Activated CD8-positive, alpha-beta T cell treated with anti-CD3 and anti-CD28 coated beads, Interleukin-2, amount 10 ng/mL, durations not matched to agents 7 days and 5 days (primary cell): ENCODE measurements at places on chromosomes 3 and 15.
A peak's percentile ranks its signal among the peaks of the same experiment; 100 is the strongest.

GRCh38 chr15:50265620-50266019, at the start of gene HDC:
Gene HDC (minus strand): TSS chr15:50265726. CDS start chr15:50265623, 103 bp downstream.
- no peak for DNase-seq

GRCh38 chr3:127211118-127212060, 18.5 kb downstream of the PRR23E start:
- no peak for DNase-seq

GRCh38 chr15:81286621-81287121, 37.3 kb downstream of the STARD5 start:
- DNase-seq, result no peak

GRCh38 chr3:64916192-64916798, 228.5 kb upstream of the ADAMTS9 start:
- no peak for DNase-seq

DNA sequence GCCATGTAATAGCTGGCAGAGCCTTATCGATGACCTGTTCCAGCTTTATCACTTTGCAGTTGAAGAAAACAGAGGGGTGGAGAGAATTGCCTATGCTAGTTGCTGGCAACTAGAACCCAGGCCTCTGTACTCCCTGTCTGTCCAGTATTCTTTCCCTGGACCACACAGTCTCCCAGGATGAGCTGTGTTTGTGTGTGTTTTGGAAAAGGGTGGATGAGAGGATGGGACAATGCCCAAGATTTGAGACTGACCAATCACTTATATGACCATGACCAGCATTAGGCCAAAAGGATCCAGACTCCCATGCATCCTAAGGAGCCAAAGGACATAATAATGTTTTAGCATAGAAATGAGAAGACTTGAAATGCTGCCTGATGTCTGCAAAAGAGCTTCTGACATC, 102.6 kb downstream of the CD200R1L start:
- no peak for DNase-seq

DNA sequence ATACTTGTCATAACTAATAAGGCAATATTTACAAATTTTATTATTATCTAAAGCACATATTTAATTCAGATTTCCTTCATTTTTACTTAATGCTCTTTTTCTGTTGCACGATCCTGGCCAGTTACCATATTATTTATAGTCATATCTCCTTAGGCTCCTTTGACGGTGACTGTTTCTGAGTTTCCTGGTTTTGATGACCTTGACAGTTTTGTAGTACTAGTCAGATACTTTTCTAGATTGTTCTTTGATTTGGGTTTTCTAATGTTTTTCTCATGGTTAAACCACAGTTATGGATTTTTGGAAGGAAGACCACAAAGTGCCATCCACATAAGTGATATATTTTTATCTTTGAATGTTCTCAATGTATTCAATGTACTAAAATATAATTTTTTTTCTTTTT, 171.0 kb upstream of the NANOGP8 start:
- no peak for DNase-seq

- DNase-seq, result no peak
These were observed 282.7 kb upstream of the C2CD4B start for GRCh38 chr15:62447742-62448141.

DNA sequence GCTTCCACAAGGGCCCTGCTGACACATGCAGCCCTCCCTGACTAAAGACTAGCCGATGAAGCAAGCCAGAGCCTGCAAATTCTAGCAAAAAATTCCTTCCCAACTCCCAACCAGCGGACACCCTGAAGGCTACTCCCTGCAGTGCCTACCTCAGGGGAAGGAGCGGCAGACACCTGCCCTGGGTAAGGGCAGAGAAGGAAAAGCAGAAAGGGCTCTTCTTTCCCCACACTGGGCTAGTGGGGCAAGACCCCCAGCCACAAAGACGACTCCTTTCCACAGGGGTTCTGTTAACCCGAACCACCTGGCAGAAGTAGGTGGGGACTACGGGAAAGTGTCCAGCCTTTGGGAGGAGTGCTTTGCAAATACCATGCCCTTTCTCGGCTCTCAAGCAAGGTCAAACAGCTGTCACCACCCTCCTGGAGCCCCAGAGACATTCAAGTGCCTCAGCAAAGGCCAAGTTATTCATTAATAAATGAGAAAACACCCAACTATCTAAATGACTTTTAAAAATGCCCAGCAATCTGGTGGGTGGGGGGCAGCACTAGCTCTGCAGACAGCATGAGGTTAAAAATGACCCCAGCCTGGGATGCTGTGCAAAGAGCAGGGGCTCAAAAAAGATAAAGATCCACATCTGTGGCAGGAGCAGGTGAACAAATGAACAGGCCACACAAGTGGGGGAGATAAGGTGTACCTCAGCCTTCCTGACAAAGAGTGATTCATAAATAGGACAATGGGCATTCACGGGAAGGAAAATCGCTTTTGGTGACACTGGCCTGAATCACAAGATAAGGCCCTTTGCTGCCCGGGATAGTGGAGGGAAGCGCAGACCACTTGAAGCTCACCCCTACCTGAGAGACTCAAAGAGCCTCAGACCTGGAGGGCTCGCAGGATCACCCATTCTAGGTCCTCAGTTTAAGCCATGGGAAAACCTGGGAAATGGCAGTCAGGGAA, 33.0 kb downstream of the CCDC12 start:
- no peak for DNase-seq

- no peak for DNase-seq
These were observed 123.8 kb downstream of the PPM1L start for GRCh38 chr3:160879859-160880258.

DNA sequence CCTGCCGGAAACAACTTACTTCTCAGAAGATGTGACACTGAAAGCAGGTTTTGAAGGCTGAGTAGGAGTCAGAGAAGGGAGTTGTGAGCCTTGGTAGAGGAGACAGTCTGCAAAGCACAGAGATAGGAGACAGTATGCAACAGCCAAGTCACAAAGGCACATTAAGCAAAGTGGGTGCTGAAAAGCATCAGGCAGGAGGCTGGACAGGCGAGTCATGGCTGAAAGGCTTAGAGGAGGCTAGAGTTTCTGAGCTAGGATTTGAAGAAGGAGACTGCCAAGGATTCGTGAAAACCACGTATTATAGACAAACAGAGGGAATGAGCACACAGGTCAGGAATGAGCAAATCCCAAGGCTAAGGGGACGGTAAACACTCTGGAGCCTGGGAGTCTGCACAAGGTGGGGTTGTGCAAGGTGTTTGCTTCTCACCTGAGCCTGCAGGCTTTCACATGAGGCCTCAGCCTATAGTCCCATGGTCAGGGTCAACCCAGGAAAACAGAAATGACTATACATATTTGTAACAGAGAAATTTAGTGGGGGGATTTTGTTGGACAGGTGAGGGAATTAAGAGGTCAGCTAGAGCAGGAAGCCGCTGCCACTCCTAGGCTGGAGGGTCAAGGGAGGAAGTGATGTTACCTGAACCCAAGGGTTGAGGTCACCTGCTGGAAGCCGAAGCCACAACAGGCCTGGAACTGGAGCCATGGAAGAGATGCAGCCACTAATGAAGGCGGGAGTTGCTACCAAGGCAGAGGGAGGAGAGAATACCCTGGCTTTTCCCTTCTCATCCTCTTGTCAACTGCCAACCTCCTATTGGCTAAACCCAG, 23.1 kb upstream of the TRIM71 start:
- no peak for DNase-seq

DNA sequence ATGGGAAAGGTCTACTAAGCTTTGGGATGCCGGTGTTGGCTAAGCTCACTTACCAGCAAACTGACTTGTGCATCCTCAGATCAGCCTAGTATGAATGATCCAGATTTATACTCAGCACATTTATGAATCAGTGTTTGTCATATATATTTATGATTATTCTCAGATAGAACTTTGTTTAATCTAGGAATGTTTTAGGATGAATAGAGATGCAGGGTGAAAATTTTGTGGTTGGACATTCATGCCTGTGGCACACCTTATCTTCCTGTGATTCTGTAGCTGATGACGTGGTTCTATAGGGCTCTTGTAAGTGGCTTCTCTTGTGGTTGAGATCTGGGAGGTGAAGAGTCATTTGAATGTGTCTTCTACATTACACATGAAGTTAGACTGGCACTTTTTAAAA, 11.4 kb downstream of the CDIN1 start:
- DNase-seq, result peak; percentile 24

- no peak for DNase-seq
These were observed 79.2 kb upstream of the OCA2 start for GRCh38 chr15:28178290-28178689.

- DNase-seq, result no peak
These were observed 406.6 kb downstream of the MECOM start for GRCh38 chr3:169256796-169257522.
